ENCODE measurements at places on chromosomes 13 and 19. TPM values are rescaled to one million over a fixed set of nuclear protein-coding genes. Genes with fewer than 3 reads are reported as not detected.

Gene NTF4
- 0.48 TPM for total RNA-seq

Gene RFPL4A
- total RNA-seq = not detected

Gene COX6B2
- not detected for total RNA-seq

Gene SOX21
- not detected for total RNA-seq

Gene PLEKHJ1
- 59.6 TPM for total RNA-seq

Gene VASP
- 42.9 TPM for total RNA-seq

DNA sequence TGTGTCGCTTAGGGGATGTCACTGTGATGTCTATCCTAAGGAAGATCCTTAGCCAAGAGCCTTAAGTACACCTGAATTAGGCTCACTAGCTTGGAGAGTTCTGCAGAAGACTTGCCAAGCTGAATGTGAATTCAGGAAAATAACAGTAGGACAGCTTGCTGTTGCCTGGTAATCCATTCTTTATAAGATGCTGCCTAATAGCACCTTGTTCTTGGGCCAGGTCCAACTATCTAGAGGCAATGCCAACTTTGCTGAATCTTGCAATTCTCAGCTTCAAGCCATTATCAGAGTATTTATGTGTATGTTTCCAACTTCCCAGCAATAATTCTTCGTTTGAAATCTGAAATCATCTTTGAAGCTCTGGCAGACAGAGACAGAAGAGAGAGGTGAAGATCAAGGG is 102.8 kb downstream of the PCDH17 start:
- no peak for DNase-seq

DNA sequence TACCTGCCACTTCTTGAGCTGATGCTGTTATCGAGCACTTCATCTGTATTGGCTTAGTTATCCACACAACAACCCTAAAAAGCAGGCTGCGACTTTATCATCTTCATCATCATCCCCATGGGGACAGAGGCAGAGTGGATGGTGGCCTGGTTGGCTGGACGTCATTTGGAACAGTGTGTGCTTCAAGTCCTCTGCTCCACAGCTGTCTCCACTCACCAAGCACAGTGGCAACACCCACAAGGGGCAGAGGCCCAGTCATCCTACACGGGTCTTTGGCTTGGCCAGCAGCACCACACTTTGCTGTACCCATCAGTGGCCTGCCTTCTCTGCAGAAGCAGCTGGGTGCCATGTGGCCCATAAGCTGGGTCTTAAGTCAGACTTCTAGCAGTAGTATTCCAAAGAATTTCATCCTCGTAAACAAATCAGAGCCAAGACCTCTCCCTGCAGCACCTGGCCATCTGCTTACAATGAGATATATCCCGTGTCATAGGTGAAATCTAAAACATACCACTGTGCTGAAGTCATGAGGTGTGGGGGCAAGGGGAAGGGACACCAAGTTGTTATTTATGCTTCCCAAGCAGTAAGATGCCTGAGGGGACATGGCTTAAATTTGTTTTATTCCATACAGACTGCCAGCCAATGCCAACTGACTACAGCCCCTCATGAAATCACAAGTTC is 47.9 kb upstream of the EPHX3 start:
- DNase-seq = peak; percentile 79

DNA sequence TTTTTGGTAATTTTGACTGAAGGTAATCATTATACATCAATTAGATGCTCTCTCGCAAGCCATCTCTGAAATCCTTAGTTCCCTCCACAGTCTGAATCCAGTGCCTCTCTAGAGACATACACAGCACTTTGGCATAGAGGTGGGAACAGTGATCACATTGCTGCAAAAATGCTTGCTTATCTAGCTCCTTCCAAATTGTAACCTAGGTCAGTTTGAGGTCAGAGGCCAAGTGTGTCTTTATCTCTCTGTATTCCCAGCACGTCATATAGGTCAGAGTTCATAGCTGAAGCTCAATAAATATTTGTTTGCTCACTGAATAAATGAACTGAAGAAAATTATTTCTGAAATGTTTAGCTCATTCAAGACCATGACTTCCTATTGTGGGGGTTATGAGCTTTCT is 462.5 kb downstream of the DIAPH3 start:
- DNase-seq = no peak

- no peak for DNase-seq
These were observed 6.5 kb upstream of the CCL25 start for GRCh38 chr19:8045872-8046568.

DNA sequence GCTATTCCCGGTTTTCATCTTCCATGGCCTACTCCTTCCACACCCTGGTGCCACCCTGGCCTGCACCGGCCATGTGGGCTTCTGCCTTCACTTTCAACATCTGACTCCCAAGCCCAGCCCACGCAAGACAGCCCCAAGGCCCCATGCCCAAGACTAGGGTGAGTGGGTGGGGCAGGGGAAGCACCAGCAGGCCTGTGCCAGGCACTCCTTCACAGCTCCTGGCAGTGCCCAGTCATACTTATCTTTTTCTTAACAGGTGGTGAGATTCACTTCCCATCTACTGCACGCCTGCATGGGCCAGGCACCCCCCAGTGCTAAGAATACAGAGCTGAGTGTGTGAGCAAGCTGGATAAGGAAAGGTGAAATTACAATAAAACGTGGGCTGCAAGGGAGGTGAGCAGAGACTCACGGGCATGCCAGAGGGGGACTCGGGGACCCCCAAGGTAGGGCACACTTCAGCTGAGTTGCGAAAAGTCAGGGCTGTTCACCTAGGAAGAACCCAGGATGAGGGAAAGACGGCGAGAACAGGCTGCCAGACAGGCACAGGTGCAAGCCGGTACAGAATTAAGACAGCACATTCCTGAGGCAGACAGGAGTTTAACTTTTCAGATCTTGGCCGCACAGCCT is 55.7 kb downstream of the COL4A1 start:
- DNase-seq = no peak

- DNase-seq = peak; percentile 68
These were observed 1.2 kb downstream of the KL start for GRCh38 chr13:33017323-33017929.

GRCh38 chr19:44698492-44699201 is at the start of gene CEACAM16:
Gene CEACAM16, plus strand, starts transcription at chr19:44699151. Its CDS starts 2,306 bp downstream, at chr19:44701457.
- no peak for DNase-seq

- DNase-seq = no peak
These were observed 96.8 kb upstream of the KLF12 start for GRCh38 chr13:74230984-74231501.

- no peak for DNase-seq
These were observed 5.1 kb upstream of the TSHZ3 start for GRCh38 chr19:31354316-31354715.

- DNase-seq = no peak
These were observed 1000.6 kb downstream of the OLFM4 start for GRCh38 chr13:54029226-54029625.

GRCh38 chr19:54448040-54448773 is 792 bp upstream of the LENG8 start:
- DNase-seq = peak; percentile 72

DNA sequence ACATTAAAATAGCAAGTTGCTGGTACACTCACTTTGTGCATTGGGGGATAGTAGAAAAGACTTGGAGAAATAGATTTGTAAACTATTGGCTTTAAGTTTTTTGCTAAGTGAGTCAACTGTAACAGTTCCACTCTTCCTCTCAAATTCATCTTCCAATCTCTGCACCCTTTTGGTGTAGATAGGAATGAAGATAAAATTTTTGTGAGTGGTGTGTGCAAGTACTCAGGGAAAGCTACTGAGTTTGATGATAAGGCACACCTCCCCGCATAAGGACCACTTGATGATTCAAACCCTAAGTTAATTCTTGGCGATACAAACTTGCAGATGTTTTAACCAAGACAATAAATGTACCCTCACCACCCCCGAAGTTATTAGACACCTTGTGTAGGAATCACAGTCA is 168.3 kb upstream of the SLITRK1 start:
- DNase-seq = no peak

DNA sequence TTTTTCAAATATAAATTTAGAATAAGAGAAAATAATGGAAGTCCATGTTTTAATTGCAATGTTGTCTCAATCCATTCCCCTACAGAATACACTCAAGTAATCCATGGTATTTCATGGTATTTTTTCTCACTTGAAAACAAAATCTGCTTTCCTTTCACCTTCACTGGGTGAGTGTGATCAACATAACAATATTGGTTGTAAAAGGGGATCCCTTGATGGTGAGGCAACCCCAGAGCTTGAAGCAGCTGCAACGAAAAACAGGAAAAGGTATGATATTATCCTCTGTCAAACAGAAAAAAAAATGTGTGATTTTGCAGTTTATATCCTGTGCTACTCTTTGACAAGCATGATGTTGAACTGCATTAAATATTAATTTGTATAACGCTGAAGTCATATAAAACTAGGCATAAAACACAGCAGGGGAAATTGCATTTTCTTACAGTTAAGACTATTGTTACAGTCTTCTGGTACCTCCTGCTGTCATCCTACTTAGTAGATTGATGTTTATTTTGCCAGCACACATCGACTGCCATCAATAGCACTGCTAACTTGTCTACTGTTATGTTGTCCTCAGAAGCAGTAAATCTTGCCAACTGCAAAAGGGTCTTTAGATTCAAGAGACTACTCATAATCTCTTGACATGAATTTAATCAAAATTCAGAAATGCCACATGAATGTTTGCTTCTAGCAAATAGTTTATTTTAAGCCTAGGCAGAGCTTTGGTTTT is 373.1 kb upstream of the MIR17HG start:
- no peak for DNase-seq

DNA sequence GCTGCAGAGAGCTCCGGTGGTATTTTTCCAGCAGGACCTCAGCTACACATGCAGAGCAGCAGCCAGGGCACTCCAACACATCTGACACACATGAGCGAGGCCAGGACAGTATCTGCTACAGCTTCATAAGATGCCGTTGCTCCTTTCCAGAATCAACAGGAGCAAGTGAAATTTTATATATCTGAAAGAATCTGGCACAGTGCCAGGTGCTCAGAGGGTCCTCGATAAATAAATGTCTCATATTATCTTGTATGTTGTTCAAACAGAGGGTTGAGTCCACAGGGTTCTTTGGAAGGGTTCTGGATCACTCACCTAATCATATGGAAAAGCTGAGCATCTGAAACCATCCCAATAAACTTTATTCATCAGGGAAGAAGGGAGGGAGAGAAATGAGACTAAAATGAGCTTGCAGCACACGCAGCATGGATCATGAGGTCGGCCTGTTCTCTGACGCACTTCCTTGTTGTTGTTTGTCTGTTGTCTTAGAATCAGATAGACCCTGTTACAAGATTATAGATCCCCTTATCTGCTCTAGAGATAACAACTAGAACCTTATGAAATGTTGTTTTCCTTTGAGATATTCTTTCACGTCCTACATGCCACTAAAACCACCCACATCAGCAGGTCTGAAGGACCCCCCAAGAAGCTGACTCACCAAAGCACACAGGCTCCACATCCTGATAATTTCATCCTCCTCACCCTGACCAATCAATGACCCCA is 3.2 kb upstream of the METTL21C start:
- DNase-seq = no peak

GRCh38 chr19:15337202-15337601 is 4.9 kb upstream of the BRD4 start:
- DNase-seq = no peak

DNA sequence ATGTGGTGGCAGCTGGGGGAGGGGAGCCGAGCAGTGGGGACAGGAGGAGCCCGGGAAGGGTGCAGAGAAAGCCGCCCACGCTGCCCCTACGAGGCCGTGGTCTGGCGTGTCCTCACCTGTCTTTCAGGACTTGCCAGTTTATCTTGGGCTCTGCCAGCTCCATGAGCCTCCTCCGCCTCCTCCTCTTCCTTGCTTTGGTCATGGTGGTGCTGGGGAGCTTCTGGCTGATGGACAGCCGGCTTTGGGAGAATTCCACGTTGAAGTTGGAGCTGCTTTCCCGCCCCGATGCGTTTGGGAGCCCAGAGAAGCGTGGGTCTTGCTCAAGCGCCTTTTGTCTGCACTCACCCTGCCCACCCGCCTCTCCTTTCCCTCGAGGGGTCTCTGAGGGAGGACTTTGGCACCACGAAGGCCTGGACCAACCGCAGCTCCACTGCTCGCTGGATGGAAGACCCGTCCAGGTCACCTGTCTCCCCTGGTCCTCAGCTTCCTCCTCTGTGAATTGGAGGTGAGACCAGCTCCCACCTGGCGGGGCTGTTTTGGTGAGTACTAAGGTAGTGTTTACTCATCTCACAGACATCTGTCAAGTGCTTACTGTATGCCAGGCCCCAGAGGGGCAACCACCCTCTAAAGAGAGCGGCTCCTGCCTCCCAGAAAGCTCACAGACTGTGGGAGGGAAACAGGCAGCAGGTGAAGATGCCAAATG is 29.7 kb upstream of the MIER2 start:
- no peak for DNase-seq

DNA sequence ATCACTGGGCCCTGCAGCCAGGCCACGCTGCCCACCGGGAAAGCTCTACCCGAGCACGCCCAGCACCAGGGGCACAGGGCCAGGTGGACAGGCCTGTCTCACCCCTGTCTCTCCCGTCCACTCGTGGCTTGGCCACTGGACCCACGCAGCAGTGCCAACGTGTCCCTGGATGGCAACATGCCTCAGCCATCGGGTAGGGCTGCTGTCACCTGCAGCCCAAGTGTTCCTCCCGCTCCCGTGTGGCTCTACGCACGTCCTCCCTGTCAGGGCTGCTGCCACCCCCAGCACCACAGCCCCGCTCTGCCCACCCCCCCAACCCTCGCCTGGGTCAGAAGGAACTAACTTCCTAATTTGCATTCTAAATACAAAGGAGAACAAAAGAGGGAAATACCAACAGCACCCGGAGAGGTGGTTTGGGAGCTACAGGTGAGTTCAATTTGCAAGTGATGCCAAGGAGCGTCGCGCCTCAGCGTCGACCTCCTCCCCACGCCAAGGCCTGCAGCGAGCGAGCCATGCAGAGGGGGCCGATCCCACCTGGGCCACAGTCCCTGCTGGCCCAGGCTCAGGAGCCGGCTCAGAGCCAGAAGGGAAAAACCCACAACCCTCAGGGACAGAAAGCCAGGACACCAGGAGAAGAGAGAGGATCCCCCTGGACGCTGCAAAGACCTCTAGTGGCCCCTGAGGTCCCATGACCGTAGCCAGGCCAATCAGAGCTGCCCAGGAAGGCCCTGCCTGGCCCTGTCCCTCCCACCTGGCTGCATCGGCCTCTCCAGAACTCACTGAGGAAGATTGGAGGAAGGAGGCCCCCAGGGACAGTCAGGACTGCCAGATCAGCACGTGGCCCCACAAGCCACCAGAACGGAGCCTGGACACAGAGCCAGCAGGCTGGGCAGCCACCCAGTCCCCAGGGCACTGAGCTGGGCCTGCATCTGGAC is 128.4 kb upstream of the SPACA7 start:
- no peak for DNase-seq

GRCh38 chr19:44702551-44703176 is 3.7 kb downstream of the CEACAM16 start:
- no peak for DNase-seq

- DNase-seq = no peak
These were observed 260.1 kb downstream of the LMO7 start for GRCh38 chr13:75896271-75896670.

DNA sequence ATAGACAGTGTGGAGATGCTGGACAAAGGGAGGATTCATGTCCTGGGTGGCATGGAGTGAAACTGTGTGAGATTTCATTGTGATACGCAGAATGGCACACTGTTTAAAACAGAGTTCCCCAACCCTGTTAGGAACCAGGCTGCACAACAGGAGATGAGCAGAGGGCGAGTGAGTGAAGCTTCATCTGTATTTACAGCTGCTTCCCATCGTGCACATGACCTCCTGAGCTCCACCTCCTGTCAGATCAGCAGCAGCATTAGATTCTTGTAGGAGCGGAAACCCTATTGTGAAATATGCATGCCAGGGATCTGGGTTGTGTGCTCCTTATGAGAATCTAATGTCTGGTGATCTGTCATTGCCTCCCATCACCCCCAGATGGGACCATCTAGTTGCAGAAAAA is 72.5 kb downstream of the RAP2A start:
- no peak for DNase-seq

- DNase-seq = peak; percentile 39
These were observed 56.5 kb downstream of the KLF2 start for GRCh38 chr19:16380943-16381755.

GRCh38 chr13:19864024-19864745 is 736 bp upstream of the ZMYM5 start:
- DNase-seq = peak; percentile 86

All from Right ventricle myocardium superior (tissue), 1 donor.